Activated CD4-positive, alpha-beta T cell treated with anti-CD3 and anti-CD28 coated beads for 24 hours (primary cell): ENCODE measurements at places on chromosomes 5 and 9.

DNA sequence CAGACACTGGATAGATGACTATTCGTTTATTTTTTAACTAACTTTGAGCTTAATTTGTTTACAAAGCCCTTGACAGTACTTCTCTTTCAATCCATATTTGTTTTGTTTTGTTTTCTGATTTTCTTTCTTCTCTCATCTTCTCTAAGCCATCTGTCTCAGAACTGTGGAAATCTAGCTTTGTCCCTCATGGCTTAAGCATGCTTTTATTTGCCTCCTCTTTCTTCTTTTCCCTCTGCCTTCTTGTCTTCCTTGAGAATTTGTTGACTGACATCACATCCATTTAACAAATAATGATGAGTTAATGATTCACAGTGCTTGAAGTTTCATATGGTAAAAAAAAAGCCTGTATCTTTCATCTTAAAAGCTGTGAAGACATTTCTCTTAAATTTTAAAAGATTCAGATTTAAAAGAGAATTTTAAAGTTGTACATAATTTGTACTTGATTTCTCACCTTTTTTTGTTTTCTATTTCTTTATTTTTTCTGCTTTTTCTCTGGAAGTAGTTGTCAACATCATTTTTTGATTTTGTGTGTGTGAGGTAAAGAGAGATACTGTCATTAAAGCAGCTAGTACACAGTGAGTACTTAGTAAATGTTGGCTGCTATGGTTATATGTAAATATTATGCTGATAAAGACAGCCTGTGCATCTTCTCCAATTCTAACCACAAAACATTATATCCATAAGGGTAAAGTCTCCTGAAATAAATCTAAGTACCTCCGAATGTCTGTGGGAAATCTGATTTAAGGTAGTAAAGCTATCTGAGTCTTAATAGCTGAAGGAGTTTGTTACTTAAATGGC, 13.9 kb upstream of the SGCD start:
- no peak for DNase-seq

DNA sequence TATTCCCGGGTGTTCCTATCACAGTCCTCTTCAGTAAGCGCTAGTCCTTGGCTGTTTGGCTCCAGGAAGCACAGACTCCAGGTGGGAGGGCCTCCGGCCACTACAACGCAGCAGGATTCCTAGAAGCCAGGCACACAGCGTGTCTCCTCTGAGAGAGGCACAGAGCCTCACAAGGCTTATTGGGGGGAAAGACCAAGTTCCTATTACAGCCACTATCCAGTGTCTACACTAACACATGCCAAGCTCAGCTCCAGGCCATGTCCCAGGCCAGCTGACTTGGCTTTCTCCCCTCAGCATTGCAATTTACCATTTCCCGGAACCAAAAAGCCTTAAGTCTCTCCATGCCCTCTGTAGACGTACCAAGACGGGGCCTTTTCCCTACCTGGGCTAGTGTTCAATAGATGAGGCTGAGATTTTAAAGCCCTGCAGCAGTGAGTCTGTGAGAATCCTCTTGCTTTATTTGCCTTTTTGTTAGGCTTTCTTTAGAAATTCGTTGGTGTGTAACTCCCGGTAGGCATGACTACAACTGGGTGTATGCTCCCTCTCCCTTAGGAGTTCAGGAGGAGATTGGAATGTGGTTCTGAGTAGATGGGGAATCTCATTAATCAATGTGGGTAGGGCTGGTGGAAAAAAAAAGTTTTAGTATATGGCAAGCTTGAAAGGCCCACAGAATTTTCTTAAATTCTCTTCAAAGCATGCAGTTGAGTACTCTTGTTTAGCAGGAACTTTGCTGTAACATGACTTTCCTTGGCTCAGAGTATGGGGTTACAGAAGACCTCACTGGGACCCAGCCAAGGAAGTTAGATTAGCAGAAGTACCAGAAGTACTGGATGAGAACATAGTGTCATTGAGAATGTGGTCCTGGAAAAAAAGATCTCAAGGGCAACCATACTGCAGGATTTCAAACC, 84.3 kb upstream of the SLC1A3 start:
- DNase-seq, result no peak

DNA sequence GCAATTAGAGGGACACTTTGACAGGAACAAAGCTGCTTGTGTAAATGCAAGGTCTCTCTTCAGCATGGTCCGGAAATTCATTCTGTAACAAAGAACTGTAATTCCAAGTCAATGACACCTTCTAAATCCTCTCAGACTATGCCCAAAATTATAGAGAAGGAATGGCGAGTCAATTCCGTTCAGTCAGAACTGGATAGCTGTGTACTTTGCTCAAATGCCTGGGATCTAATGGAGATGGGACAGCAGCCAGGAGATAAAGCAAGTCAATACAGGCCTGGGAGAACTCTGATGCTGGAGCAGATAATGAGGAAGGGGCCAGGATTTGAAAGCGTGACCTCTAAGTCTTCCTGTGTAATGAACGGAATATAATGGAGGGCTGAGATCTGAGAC, 96.4 kb upstream of the SPRY4 start:
- DNase-seq, result no peak

- DNase-seq, result no peak
Measured at GRCh38 chr9:128102861-128103588, 24.5 kb downstream of the PTGES2 start.

- no peak for DNase-seq
Measured at GRCh38 chr5:136701191-136701590, 335.8 kb upstream of the TRPC7 start.

- no peak for DNase-seq
Measured at GRCh38 chr9:122332083-122332482, 38.7 kb upstream of the PTGS1 start.

DNA sequence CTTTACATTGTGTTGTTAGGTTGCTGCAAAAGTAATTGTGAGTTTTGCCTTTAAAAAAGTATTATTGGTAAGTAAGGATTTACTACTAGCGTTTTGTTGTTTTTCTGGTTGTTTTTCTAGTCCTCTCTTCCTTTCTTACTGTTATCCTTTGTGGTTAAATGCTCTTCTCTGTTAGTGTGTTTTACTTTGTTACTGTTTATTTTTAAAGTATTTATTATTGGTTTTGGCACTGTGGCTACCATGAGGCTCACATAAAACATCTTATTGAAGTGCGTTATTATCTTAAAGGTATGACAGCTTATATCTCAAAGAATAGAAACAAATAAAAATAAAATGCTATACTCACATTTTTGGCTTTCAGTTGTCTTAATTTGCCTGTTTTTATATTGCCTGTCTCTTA, 17.6 kb downstream of the DMXL1 start:
- no peak for DNase-seq

DNA sequence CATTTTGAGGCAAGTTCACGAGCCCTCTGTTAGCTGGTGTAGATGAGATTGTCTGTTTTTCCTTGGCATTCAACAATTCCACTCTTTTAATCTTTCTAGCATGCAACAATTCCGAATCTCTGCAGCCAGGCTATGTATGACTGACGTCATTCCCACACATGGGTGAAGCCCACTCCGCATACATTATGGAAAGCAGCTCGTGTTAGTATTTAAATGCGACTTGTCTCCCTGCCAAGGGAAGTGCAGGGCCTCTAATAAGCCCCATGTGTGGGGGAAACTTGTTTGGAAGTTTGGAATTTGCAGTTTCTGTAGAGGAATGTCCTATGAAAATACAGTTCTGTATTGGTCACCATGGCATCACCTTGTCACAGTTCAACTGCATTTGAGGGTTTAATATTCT, 146.0 kb upstream of the FBXL7 start:
- no peak for DNase-seq

GRCh38 chr5:148556835-148557234, 97.5 kb downstream of the HTR4 start:
- no peak for DNase-seq

- no peak for DNase-seq
Measured at GRCh38 chr5:134328619-134329018, 38.4 kb downstream of the CDKL3 start.

DNA sequence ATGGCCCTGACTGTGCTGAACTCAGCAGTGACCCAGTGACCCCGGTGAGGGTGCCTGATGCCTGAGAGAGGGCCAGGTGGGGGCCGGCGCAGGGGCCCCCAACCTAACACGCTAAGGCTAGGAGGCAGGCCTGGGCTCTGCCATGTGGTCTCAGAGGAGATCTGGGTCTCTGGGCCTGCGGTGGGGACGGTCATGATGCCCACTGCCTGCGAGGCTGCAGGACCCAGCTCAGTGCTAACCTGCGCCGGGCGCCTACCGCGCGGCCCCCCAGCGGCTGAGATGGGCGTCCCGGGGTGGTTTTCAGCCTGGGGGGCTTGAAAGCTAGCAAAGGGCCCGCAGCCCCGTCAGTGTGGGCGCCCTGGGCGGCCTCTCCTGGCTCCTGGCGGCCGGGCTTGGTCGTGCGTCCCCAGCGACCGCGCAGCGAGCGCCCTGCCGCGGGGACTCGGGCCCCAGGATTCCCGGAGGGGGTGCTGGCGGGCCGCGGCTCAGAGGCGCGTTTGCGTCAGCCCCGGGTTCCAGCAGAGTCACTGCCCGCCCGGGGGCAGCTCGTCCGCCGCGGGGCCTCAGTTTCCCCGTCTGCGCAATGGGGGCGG, 2.5 kb downstream of the EGFL7 start:
- DNase-seq, result no peak

DNA sequence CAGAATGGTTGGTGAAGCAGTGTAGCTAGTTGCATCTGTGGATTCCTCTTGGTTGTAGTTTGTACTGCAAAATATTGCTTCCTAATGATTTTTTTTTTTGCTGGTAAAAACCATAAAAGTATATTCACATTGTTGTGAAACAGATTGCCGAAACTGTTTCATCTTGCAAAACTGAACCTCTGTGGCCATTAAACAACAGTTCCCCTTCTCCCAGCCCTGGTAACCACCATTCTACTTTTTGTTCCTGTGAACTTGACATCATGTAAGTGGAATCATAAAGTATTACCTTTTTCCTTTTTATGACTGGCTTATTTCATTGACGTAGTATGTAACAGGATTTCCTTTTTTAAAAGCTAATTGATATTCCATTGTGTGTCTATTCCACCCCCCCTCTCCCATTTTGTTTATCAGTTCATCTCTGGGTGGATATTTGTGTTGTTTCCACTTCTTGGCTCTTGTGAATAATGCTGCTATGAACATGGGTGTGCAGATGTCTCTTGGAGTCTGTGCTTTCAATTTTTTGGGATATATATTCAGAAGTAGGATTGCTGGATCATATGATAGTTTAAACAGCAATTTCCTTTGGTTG, 11.8 kb downstream of the SUB1 start:
- no peak for DNase-seq

DNA sequence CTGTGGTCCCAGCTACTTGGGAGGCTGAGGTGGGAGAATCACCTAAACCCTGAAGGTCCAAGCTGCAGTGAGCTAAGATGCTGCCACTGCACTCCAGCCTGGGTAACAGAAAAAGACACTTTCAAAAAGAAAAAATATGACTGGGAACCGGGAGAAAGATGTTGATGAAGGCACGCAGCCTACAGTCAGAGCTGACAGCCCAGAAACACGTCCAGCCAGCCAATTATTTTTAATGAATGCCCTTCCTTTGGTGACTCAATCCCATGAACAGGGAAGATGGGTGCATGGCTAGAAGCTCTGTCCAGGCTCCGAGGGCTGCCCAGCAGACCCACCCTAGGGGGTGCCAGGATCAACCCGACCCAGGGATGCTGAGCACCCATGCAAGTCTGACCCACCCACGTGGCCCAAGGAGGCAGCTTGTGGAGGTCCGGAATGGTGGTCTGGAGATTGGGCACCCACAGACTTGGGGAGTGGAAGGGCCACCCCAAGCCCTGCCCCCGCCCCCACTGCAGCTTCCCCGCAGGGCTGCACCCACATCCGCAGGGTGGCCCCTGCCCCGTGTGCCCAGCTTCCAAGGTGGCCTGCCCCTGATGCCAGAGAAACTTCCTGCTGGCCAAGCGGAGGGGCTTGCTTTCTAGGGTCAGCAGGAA, 51.0 kb downstream of the ADAMTS2 start:
- DNase-seq, result no peak

DNA sequence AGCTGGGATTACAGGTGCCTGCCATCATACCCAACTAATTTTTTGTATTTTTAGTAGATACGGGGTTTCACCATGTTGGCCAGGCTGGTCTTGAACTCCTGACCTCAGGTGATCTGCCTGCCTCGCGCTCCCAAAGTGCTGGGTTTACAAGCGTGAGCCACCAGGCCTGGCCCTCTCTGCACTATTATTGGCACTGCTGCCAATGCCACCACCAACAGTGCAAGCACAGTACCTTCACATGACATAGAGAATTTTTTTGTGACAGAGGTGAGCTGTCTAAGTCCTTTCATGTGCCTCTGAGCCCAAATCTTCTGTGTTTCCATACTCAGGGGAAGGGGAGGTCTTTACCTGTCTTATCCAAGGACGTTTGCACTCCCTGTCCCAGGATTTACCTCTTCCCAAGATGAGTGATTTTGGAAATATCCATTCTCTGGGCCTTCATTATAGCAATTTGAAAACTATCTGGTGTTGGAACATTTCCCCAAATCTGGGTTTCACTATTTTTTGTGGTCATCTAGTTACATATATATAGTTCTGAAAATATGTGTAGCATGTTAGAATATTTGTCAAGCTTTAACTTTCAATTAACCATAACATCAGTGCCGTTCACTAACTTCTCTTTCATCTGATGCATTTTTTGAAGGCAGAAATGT, 5.4 kb upstream of the CD180 start:
- no peak for DNase-seq

- no peak for DNase-seq
Measured at GRCh38 chr5:61274511-61274911, 57.5 kb upstream of the ZSWIM6 start.
